Skin of body (tissue), 3 donors: ENCODE measurements at places on chromosomes 4 and X. TPM values are rescaled to one million over a fixed set of nuclear protein-coding genes. Genes with fewer than 3 reads are reported as not detected.

DNA sequence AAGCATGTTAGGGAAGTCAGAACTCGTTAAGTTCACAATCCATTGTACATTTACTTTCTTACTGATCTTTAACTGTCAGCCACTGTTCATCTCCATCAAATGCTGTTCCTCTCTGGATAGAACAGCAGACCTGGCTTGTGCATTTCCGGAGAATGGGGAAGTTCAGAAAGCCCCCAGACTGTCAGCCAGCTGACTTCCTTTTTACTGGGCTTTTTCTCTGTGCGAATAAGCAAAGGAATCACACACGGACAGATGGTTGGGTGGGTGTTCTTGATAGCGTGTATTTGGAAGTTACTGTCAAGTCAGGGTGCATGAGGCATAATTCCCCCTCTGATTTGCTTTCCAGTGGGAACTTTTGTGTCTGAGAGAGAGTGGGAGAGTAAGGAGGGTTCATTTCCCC is 56.8 kb downstream of the TSPAN7 start:
- no peak for DNase-seq

POU4F2 gene
- total RNA-seq: not detected

DNA sequence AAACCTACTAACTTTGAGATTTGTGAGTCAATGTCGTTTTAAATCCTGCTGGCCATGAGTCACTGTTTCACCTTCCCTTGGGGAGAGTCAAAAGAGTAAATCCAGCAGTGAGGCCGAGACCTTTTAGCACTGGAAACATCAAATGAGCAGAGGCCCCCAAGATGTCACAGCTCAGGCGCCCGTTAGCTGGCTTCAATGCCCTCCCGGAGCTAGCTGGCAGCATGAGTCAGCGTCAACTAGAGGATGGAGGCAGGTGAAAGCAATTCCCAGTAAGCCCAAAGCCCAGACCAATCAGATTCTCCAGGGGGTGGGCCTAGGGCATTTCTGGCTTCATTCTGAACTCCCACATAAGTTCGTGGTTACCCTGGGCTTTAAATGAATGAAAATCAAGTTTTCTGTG is 170.9 kb downstream of the CLCN4 start:
- no peak for DNase-seq

VSIG4 gene
- total RNA-seq: 22.6 TPM
